B cell (primary cell): ENCODE measurements at places on chromosomes 11 and 22. TPM values are rescaled to one million over a fixed set of nuclear protein-coding genes. Genes with fewer than 3 reads are reported as not detected.

DNA sequence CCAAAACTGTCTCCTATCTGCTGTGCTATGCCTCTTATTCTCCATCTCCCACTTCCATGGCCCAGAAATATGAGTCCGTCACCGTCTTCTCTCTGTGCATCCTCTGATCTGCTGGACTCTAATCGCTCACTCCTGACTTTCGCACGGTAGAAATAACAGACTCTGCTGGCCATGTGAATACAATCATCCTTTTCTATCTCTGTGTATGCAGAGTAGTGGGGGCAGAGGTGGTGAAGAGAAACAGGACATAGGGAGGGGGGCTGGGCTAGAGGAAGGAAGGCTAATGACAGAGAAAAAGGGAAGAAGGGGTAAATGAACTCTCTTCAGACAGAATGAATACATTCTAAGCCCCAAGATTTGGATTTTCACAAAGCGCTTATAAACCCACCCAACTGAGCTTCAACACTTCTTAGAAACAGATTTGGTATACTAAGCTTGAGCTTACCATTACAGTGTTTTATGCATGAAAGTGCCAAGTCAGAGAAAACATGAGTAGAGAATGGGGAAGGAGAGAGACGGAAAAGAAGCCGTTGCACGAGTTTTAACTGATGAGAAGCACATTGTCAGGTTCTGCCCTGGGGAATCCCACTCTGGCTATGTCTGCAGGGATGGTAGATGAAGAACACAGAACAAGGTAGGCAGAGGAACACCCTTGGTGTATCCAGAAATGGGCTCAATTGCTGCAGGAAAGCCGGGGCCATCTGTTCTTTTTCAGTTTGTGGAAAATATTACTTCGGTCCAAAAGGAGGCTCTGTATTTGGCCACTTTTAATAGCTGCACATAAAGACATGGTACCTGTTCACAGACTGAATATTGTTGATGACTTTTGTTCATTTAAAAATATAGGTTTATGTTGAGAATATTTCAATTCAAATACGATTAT, 324.7 kb downstream of the ETS1 start:
- peak; percentile 54 for DNase-seq
- no peaks in the 10 kb centered on the region for H3K36me3 ChIP-seq
- H3K27ac ChIP-seq = peak overlapping the region; percentile 64
- no peaks in the 10 kb centered on the region for H3K27me3 ChIP-seq

- DNase-seq = no peak
- no peak overlapping the region for H3K4me3 ChIP-seq
- no peaks in the 10 kb centered on the region for H3K4me1 ChIP-seq
- no peak overlapping the region for H3K27ac ChIP-seq
These were observed 74.3 kb downstream of the BRD1 start for GRCh38 chr22:49753276-49753890.

DNA sequence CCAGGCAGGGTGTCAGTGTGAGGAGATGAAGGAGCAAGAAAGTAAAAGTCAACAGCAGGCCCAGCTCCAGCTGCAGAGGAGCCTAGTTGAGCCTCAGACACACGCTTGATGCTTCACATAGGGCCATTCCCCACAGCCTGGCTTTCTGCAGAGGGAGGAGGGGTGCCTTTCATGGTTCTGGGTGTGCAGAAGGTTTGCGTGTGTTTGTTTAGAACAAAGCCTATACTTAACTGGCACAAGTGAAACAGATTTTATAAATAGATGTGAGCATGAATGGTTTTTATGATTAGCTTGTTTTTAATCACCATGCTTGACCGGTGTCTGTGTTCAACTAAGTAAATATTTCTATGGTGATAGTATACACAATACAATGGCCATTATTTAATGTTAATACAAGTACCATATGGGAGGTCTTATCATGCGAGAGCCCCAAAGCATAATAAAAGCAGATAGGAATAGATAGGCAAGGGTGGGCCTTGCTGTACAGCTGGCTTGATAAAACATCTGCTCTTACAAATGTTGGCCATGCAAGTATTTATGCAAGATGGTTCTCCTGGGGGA, 290.2 kb downstream of the ETS1 start:
- no peak overlapping the region for H3K4me3 ChIP-seq
- no peak for DNase-seq
- peak overlapping the region; percentile 17 for H3K27ac ChIP-seq
- H3K4me1 ChIP-seq = peaks cover 89% of the 10 kb centered on the region
- H3K27me3 ChIP-seq = no peaks in the 10 kb centered on the region

DNA sequence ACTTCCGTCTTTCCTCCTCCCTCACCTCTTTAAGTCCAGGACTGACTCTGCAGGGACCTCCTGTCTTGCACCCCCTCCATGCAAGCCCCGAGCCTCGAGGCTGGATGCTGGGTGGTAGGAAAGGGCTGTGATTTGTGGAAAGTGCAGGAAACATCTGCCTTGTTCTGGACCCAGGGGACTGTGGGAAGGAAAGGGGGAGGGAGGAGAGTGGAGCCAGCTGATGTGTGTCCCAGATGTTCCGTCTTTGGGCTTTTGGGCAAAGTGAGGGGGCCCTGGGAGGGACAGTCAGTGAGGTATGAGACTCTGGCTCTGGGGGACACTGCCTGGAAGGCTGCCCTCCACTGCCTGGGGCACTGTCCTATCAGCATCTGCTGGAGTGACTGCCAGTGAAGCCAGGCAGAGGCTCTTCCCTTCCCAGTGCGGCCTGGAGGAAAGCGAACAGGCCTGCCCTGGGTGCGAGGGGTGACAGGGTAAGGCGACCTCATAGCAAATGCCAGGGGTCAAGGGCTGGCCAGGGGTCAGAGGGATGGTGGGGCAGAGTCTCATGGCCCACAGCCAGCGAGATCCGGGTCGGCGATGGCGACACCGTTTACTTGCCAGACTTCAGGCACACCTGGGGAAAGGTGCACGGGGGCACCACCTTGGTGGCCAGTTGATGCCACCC, 1.7 kb downstream of the MRGPRD start:
- DNase-seq = no peak
- H3K4me1 ChIP-seq = no peaks in the 10 kb centered on the region
- H3K4me3 ChIP-seq = no peak overlapping the region
- no peak overlapping the region for H3K27ac ChIP-seq

DNA sequence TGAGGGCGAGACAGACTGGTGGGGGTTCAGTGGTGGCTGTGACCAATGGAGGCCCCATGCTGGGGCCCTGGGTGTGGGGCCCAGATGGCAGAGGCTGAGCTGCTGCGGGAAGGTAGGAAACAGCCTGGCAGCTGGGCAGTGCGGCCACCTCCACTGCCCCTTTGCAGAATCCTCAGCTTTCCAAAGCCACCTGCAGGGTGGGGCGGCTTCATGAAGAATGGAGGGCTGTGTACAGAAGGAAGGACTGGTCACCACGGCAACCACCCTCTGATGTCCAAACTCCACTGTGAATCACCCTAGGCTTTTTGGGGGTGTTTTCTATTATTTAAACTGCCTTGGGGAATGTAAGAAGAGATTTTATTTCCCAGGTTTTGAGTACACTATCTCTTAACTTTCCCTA, 166.3 kb upstream of the NAV2 start:
- no peak overlapping the region for H3K4me3 ChIP-seq
- no peaks in the 10 kb centered on the region for H3K27me3 ChIP-seq
- H3K36me3 ChIP-seq = no peaks in the 10 kb centered on the region
- no peaks in the 10 kb centered on the region for H3K4me1 ChIP-seq

DNA sequence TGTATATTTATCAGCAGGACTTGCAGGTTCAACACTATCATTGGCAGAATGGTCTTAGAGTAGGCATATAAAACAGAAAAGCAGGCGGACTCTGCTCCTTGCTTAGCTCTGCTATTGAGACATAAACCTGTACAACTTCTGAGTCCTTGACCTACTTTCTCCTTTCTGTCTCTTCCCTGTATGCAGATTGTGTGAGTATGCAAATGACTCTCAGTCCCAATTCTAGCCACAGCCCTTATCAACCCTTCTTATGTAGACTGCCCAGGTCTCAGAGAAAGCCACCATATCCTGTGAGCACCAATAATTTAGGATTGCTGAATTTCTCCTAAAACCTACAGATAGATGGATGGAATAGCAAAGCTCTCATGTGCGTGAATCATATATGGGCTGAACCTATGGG, 367.6 kb upstream of the DDI1 start:
- no peaks in the 10 kb centered on the region for H3K4me1 ChIP-seq
- H3K4me3 ChIP-seq = no peak overlapping the region
- no peaks in the 10 kb centered on the region for H3K36me3 ChIP-seq

DNA sequence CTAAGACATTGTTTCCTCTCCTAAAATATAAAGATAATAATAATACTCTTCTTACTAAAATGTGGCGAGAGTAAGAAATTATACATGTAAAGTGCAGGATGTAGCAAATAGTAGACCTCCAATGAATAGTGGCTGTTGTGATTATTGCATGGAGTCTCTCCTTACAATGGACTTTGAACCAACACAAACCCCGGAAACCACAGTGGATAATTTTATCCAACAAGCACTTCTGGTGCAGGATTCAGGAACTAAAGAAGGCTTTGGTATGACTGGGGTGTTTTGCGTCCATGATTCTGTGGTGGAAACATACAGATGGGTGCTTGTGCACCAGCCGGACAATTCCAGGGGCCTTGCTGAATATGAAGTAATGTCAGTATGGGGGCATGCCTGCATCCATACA, 146.4 kb upstream of the UBASH3B start:
- H3K4me1 ChIP-seq = no peaks in the 10 kb centered on the region
- no peaks in the 10 kb centered on the region for H3K36me3 ChIP-seq
- peaks cover 6% of the 10 kb centered on the region for H3K27me3 ChIP-seq
- DNase-seq = no peak

DNA sequence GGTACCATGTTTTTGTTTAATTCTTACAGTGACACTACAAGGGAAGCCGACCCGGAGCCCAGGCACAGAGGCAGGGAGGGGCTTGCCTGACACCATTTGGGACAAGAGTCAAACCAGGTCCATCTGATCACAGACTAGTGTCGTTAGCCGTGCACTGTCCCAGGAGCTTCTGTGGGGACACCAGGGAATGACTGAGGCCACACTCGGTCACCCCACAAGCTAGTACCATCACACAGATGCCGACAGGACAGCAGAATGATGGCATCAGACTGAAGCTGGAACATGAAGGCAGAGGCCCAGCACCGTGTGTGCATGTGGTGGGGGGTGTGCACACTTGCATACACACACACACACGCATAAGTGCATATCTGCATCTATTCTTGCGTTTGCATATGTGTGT, 61.5 kb upstream of the NECTIN1 start:
- H3K36me3 ChIP-seq = no peaks in the 10 kb centered on the region
- DNase-seq = no peak
- no peaks in the 10 kb centered on the region for H3K4me1 ChIP-seq
- no peaks in the 10 kb centered on the region for H3K27me3 ChIP-seq
- H3K27ac ChIP-seq = no peak overlapping the region

GRCh38 chr11:132106096-132106982, 735.9 kb downstream of the NTM start:
- H3K36me3 ChIP-seq = no peaks in the 10 kb centered on the region
- no peak overlapping the region for H3K4me3 ChIP-seq
- no peaks in the 10 kb centered on the region for H3K4me1 ChIP-seq
- no peaks in the 10 kb centered on the region for H3K27me3 ChIP-seq
- DNase-seq = no peak
- H3K27ac ChIP-seq = no peak overlapping the region

DNA sequence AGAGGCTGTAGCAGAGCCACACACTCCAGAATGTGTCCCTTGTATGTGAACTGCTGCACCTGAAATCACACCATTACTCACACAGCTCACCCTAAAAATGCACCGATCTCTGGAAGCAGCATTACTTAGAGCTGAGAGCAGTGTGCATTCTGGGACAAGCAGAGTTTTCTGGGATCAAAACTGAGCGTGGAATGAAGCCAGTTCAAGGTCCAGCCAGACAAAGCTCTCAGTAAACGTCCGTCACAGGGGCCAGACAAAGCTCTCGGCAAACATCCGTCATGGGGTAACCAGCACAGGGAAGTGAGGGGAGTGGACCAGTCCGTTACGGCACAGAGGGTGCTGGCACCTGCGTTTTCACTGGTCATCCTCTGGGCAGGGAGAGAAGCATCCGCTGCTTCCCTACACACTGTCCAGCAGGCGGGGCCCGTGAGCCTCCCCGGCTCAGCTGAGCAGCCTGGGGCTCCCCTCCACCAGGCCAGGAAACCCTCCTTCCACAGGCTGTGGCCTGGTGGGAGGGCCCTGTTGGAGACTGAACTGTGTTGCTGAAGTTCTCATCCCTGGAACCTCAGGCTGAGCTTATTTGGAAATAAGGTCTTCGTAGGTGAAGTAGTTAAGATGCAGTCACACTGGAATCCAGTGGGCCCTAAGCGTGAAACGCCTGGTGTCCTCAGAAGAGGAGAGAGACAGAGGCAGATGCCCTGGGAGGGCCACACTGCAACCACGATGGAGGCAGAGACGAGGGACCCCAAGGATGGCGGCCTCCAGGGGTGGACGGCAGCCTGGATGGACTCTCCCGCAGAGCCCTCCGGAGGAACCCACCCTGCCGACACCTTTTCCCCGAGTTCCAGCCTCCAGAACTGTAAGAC, 883.9 kb downstream of the BRD1 start:
- no peaks in the 10 kb centered on the region for H3K4me1 ChIP-seq
- DNase-seq = no peak
- H3K4me3 ChIP-seq = no peak overlapping the region

SLC25A18 gene
- not detected in 2 replicates for total RNA-seq
